ENCODE measurements at places on chromosomes 3 and 15.

- no peak for DNase-seq
Measured at GRCh38 chr3:65490114-65490513, 548.6 kb downstream of the MAGI1 start.

- DNase-seq: no peak
Measured at GRCh38 chr3:81920816-81921215, 159.4 kb upstream of the GBE1 start.

DNA sequence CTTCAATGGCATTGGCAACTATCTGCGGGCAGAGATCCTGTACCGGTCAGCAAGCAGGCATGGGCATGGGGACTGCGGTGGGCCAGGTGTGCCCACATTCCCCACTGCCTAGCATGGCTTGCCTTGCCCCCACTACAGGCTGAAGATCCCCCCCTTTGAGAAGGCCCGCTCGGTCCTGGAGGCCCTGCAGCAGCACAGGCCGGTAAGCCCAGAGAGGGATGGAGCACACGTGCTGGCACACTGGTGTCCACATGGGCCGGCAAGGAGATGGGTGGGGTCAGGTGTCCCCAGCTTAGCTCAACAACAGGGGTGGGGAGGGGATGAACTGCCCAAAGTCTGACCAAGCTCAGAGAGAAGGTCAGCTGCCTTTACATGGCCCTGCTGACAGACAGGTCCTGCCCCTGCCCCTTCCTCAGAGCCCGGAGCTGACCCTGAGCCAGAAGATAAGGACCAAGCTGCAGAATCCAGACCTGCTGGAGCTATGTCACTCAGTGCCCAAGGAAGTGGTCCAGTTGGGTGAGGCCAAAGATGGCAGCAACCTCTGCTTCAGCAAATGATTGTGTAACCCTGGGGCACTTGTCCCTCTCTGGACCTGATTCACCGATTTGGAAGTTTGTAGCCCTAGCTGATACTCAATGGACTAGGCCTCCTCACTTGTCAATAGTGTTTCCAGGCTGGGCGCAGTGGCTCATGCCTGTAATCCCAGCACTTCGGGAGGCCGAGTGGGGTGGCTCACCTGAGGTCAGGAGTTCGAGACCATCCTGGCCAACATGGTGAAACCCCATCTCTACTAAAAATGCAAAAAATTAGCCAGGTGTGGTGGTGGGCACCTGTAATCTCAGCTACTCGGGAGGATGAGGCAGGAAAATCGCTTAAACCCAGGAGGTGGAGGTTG, 5.6 kb downstream of the NEIL1 start:
- no peak for DNase-seq

DNA sequence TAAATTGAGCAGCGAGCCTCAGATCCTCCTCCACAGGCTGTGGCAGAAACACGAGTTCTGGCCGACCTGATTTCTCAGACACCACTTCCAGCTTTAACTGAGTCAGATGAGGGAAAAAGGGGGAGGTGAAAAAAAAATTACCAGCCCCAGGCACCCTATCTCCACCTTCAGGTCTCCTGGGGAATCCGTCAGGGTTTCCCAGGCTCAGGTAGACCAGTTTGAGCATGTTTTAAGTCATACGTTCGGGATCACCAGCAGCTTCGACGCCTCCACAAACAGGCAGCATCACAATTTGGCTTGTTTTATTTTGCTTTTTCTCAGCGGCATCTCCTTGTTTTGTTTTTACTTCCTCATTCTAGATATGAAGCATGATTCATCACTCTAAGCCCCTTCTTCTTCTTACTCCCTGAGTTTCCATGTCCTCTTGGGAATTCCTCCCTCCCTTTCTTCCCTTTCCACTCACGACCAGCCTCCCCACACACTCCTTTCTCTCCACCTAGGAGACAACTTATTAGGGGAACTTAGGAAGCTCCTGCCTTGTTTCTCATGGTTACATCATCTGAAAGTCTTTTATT, 190.1 kb downstream of the ZNF621 start:
- no peak for DNase-seq

- DNase-seq: peak; percentile 24
Measured at GRCh38 chr15:100802421-100803170, 77.0 kb upstream of the ALDH1A3 start.

- DNase-seq: no peak
Measured at GRCh38 chr3:189900578-189900977, 220.1 kb downstream of the P3H2 start.
